Psoas muscle (tissue), 8 donors: ENCODE measurements at places on chromosomes 1 and 21. TPM values are rescaled to one million over a fixed set of nuclear protein-coding genes. Genes with fewer than 3 reads are reported as not detected.
A peak's percentile ranks its signal among the peaks of the same experiment; 100 is the strongest.

GRCh38 chr1:40049725-40050124 is 9.2 kb downstream of the CAP1 start:
- no peak overlapping the region for H3K4me3 ChIP-seq
- H3K27me3 ChIP-seq = no peaks in the 10 kb centered on the region
- H3K36me3 ChIP-seq = peaks cover 6% of the 10 kb centered on the region
- no peak for DNase-seq
- H3K27ac ChIP-seq = peak overlapping the region; percentile 15

- H3K4me1 ChIP-seq = peaks cover 45% of the 10 kb centered on the region
- peak overlapping the region; percentile 88 for H3K27ac ChIP-seq
- no peaks in the 10 kb centered on the region for H3K27me3 ChIP-seq
- H3K36me3 ChIP-seq = no peaks in the 10 kb centered on the region
These were observed 1.3 kb upstream of the GNB1 start for GRCh38 chr1:1892079-1892762.

GRCh38 chr1:194309269-194309668 is 1122.9 kb upstream of the B3GALT2 start:
- DNase-seq = no peak
- H3K4me3 ChIP-seq = no peak overlapping the region
- H3K4me1 ChIP-seq = no peaks in the 10 kb centered on the region
- H3K27ac ChIP-seq = no peak overlapping the region

GRCh38 chr1:178704833-178705232 is 20.2 kb upstream of the RALGPS2 start:
- H3K4me3 ChIP-seq = no peak overlapping the region
- H3K27me3 ChIP-seq = no peaks in the 10 kb centered on the region
- H3K36me3 ChIP-seq = no peaks in the 10 kb centered on the region
- no peak overlapping the region for H3K27ac ChIP-seq

GRCh38 chr1:28935293-28935692 is 20.9 kb downstream of the EPB41 start:
- H3K27ac ChIP-seq = no peak overlapping the region
- DNase-seq = no peak
- no peak overlapping the region for H3K4me3 ChIP-seq
- peaks cover 18% of the 10 kb centered on the region for H3K4me1 ChIP-seq

GRCh38 chr1:156598125-156598524 is 3.2 kb downstream of the GPATCH4 start:
- H3K27me3 ChIP-seq = no peaks in the 10 kb centered on the region
- H3K27ac ChIP-seq = no peak overlapping the region
- H3K36me3 ChIP-seq = peaks cover 16% of the 10 kb centered on the region
- no peak for DNase-seq

GRCh38 chr1:184950227-184950626 is 24.1 kb downstream of the NIBAN1 start:
- H3K4me3 ChIP-seq = no peak overlapping the region
- no peak overlapping the region for H3K27ac ChIP-seq
- no peaks in the 10 kb centered on the region for H3K36me3 ChIP-seq
- DNase-seq = no peak
- H3K27me3 ChIP-seq = no peaks in the 10 kb centered on the region
- peaks cover 13% of the 10 kb centered on the region for H3K4me1 ChIP-seq

- no peaks in the 10 kb centered on the region for H3K27me3 ChIP-seq
- no peak overlapping the region for H3K27ac ChIP-seq
- H3K36me3 ChIP-seq = no peaks in the 10 kb centered on the region
- no peak for DNase-seq
- peaks cover 11% of the 10 kb centered on the region for H3K4me1 ChIP-seq
- no peak overlapping the region for H3K4me3 ChIP-seq
These were observed 1.7 kb upstream of the NENF start for GRCh38 chr1:212430955-212431394.

The OR2G3 gene
- not detected for polyA plus RNA-seq

The HS2ST1 gene
- polyA plus RNA-seq = 5.2 TPM

The OR2M3 gene
- polyA plus RNA-seq = not detected

The TRIM45 gene
- 17.1 TPM for polyA plus RNA-seq
